ENCODE measurements at places on chromosomes 12 and 14. TPM values are rescaled to one million over a fixed set of nuclear protein-coding genes. Genes with fewer than 3 reads are reported as not detected.

TCL1A gene
- total RNA-seq, result not detected

JAG2 gene
- total RNA-seq, result not detected

LIN7A gene
- 31.9 TPM for total RNA-seq

VSIG10 gene
- total RNA-seq, result 35.6 TPM

SERPINA4 gene
- total RNA-seq, result 39.1 TPM

KITLG gene
- 4.3 TPM for total RNA-seq

KLRC3 gene
- total RNA-seq, result not detected

CISTR gene
- not detected for total RNA-seq

HOXC5 gene
- total RNA-seq, result not detected

LMNTD1 gene
- total RNA-seq, result not detected
